Caco-2 (cell line): ENCODE measurements at places on chromosomes 11 and 22.
A peak's percentile ranks its signal among the peaks of the same experiment; 100 is the strongest.

DNA sequence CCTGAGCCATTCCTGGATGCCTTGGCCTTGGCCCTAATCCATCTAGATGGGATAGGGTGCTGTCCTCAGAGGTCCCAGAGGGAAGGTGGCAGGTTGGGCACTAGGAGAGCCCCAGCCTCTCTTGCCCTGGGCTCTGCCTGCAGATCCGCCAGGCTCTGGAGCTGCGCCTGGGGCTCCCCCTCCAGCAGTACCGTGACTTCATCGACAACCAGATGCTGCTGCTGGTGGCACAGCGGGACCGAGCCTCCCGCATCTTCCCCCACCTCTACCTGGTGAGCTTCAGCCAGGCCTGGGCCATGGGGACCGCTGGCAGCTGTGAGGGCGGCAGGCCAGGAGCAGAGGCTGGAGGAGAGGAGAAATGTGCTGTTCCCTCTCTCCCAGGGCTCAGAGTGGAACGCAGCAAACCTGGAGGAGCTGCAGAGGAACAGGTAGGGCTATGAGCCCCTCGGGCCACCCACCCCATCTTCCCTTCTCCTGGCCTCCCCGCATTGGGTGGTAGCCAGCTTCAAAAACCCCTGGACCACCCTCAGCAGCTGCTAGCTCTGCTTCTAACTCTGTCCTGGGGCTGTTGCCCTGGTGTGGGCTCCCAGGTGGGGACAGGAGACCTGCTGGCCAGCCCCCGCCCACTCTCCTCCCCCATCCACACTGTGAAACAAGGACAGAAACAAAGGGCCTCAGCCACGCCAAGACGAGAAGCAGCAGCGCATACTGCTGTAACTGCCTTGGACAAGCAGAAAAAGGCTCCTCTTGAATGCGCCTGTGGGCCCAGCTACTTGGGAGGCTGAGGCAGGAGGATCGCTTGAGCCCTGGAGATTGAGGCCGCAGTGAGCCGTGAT is 4.9 kb downstream of the SSH3 start:
- no peak for DNase-seq

- peak; percentile 20 for DNase-seq
Observed at GRCh38 chr11:86196085-86196696, 48.4 kb upstream of the EED start.

DNA sequence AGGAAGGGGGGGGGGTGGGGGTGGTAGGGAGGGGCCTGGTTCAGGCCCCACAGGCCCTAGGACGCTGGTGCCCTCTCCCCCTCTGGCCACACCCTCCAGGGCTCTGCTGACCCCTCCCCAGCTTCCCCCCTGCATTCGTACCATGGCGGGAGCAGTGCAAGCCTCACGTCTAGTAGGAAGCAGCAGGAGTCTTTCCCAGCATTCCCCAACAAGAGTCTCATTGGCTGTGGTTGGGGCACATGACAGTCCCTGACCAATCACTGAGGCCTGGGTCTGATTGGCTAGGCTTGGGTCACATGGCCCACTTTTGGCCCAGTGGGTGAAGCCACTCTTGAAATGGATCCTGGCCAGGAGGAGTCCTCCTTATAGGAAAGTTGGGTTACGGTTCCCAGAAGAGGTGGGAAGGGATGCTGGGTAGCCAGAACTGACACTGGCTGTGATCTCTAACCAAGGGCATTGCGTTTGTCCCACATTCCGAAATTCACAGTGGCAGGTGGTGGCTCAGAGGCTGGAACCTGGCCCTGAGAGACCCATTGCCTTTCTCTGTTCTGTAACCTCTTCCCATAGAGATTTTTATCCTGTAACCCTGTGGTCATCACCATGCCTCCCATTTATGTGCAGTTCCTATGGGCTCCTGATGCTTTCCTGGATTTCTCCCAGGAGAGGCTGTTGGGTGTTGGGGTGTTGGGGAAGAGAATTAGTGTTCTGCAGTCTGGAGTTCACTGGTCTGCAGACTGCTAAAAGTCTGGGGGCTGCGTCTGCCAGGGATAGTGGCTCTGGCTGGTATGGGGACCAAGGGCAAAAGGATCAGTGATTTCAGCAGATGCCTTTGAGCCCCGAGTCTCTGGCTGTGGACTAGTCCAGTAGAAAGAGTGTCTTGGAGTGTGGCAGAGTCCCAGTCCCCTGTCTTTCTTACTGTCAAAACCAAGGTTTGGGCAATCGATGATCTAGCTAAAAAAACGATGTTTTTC is 58.9 kb upstream of the MYEOV start:
- peak; percentile 60 for DNase-seq

DNA sequence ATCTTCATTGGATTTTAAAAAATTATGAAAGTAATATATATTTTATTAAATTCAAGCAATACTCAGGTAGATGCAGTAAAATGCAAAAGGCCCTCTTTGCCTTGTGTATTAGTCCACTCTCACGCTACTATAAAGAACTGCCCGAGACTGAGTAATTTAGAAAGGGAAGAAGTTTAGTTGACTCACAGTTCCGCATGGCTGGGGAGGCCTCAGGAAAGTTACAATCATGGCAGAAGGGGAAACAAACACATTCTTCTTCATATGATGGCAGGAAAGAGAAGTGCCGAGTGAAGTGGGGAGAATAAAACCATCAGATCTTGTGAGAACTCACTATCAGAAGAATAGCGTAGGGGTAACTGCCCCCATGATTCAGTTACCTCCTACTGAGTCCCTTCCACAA is 130.8 kb downstream of the HIPK3 start:
- no peak for DNase-seq

GRCh38 chr22:37331034-37331428 is 48.7 kb downstream of the CYTH4 start:
- DNase-seq: no peak

DNA sequence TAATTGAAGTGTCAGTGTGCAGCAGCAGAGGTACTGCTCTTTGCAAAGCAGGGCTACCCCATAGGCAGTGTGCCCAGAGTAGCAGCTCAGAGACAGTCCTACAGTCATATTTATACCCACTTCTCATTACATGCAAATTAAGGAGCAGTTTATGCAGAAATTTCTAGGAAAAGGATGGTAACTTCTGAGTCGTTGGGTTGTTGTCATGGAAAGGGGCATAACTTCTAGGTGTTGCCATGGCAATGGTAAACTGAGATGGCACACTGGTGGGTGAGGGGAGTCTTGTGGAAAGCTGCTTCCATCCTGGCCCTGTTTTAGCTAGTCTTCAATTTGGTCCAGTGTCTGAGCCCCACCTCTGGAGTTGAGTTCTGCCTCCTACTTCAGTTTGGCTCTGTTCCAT is 77.4 kb downstream of the MN1 start:
- DNase-seq: no peak

DNA sequence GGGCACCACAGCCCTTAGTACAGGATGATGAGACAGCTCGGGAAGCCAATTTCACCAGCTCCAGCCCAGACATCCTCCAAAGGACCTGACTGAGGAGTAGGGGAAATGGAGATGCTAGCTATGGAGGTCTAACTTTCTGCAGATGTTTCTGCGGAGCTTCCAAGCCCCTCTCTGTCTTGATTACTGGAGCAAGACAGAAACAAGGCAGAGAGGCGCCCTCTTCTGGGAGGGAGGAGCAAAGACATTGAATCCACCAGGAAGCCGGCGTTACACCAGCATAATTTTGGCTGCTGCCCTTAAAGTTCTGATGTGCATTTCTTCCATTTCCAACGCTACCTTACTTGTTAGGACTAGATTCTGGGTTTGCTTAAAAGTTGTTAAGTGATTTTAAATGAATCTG is 107.3 kb upstream of the HSD17B12 start:
- DNase-seq: no peak

DNA sequence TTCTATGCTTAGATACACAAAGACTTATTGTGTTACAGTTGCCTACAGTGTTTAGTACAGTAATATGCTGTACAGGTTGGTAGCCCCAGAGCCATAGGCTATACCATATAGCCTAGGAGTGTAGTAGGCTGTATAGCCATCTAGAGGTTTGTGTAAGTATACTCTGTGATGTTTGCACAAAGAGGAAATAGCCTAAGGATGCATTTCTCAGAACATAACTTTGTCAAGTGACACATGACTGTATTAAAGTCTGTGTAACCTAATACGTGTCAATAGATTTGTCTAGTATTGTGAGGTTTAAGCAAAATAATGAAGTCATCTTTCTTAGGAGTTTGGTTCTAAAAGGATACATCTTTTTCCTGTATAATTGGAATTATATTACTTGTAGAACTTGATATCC is 5.5 kb downstream of the ZC3H12C start:
- DNase-seq: no peak

GRCh38 chr11:46210133-46210636 is 67.3 kb upstream of the CREB3L1 start:
- DNase-seq: no peak

DNA sequence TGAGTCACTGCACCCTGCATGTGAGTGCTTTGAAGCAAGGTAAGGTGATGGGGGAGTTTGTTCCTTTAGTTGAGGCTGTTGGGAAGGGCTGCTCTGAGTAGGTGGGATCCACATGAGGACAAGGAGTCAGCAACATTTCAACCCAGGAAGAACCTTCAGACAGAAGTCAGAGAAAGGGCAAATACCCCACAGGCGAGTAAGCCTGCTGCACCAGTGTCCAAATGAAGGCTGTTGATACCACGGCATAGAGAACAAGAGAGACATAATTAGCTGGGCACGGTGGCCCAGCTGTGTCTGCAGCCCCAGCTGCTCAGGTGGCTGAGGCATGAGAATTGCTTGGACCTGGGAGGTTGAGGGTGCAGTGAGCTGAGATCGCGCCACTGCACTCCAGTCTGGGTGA is 54.3 kb upstream of the CLMP start:
- no peak for DNase-seq

DNA sequence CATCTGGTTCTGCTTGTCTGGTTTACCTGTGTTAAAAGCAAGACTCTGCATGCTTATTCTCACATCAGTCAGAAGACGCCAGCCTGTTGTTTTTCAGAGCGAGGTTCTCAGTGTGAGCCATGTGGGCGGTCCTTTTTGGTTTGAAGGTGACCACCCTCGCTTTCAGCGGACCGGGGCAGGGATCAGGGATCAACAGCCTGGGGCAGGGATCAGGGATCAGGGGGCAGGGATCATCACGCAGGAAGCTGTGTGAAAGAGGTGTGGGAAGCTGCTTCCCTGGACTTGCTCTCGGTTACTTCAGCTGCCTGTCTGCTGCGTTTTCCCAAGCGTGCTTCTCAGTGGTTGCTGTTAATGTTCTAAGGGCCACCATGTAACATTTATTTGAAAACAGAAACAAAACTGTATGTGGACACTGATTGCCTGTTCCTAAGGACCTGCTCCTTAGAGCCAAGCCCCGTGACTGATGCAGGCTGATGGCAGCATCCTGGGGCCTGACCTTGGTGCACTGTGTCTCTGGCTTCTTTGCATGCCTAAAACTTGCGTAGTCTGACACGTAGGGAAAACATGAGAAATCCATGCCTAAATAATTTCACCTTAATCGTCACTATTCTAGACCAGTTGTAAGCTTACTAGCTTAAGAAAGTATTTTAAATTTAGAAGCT is 146.9 kb downstream of the ATXN10 start:
- no peak for DNase-seq

DNA sequence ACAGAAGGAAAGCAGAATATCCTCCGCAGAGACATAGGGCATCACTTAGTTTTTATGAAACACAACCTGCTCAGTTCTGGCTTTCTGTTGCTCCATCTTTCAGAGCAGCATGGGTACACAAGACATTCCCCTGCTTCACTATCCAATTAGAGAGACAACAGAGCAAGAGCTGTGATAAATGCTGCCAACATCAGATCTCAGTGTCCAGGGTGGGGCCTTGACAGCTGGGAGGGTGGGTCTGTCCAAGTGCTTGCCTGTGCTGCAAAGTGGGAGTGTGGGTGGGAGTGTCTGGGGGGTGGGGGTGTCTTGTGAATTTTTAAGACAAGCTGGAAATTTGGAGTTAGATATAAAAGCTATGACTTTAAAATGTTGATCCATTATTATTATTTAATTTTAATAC is 369.6 kb downstream of the TENM4 start:
- DNase-seq: no peak

- DNase-seq: no peak
Observed at GRCh38 chr11:18313965-18314763, 7.8 kb downstream of the HPS5 start.

DNA sequence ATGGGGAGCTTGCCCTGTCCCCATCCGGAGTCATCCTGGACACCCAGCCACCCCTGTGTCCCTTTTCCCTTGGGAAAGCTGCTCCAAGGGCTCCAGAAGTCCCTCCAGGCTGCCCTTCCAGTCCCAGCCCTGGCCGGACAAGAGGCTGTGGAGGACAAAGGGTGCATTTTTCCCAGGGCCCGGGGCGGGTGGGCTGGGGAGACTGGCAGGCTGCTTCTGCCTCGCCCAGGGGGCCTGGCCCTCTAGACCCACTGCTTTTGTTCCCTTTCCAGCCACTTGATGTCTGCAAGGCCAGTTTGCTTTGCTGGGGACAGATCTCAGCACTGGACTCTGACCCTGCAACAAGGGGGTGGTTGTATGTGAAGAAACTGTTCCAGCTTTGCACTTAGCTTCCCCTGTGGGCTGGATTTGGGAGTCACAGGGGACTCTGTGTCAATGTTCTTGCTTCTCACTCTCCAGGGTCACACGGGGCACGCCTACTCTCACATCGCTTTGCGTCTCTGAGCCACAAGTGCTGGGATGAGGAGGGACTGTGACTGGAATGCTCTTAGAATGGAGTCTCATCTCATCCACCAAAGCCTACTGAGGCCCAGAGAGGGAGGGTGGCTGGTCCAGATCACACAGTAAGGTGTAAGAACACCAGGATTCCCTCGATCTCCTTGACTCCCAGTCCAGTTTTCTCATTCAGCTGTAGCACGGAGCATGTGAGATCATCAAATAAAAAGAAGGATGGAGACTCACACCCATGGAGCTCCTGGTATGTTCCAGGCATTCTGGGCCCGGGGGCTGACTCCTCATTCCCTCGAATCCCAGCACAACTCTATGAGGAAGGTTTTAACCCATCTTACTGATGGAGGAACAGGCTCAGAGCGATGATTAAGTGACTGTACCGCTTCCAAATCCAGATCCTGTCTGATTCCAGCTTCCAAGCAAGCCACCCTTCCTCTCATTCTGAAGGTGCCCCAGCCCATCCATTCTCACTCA is 59.9 kb downstream of the FBXO7 start:
- DNase-seq: peak; percentile 69

- DNase-seq: no peak
Observed at GRCh38 chr11:32032478-32032877, 58.4 kb upstream of the RCN1 start.

GRCh38 chr11:116515664-116516184 is 257.1 kb downstream of the BUD13 start:
- DNase-seq: no peak

- no peak for DNase-seq
Observed at GRCh38 chr22:17888439-17888838, 114.2 kb upstream of the BID start.

DNA sequence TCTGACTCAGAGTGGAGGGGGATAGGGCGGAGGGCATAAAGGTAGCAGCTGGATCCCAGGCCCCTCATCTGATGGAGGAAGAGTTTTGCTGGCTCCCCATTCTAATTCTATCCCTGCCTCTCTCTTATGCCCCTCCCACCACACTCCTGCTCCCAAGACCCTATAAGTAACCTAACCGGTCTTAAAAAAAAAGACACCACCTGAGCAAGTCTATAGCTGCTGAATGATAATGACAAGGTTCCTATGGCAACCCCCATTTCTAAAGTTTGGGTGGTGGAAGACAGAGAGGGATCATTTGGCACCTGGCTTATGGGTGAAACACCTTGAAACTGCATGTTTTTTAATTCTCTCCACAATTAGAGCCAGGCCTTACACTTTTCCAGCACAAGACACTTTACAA is 69.6 kb downstream of the LARGE1 start:
- DNase-seq: no peak
